Activated naive CD4-positive, alpha-beta T cell (primary cell): ENCODE measurements at places on chromosomes 3 and 15.

DNA sequence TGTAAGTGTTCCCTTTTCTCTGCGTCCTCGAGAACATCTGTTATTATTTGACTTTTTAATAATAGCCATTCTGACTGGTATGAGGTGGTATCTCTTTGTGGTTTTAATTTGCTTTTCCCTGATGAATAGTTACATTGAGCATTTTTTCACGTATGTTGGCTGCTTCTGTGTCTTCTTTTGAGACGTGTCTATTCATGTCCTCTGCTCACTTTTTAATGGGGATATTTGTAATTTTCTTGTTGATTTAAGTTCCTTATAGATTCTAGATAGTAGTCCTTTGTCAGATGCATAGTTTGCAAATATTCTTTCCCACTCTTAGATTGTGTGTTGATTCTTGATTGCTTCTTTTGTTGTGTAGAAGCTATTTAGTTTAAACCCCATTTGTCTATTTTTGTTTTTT, 179.2 kb downstream of the DOCK3 start:
- DNase-seq, result no peak

DNA sequence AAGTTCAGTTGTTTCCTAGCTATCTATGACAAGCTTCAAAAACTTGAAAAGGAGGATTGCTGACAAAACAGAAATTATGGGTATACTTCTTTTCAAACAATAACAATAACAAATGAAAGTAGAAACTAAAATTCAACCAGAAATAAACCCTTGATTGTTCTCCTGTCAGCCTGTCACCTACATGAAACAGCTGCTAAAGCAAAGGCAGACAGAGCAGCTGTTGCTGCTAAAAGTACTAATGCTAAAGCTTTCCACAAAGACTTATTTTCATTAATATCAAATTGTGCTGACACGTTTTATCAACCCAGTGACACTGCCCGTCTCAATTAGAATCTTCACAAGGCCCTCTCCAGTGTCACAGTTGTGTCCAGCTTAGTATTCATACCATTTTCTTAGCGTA, 533.2 kb upstream of the GBE1 start:
- no peak for DNase-seq

- no peak for DNase-seq
These were observed 2.0 kb downstream of the SLC22A14 start for GRCh38 chr3:38283810-38284755.

DNA sequence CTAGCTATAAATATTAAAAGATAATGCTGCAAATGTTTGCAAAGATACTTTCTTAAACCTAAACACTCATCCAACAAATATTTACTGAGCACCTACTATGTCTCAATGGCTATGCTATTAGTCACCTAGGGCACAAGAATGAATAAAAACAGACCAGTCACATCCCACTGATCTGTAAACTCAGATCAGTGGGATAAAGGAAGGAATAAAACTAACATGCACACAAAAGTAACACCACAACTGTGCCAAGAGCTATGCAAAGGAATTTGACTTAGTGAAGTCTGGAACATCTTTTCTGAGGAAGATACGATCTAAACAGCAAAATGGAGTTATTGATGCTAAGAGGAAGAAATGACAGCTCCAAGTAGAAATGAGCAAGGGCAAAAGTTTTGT, 56.6 kb downstream of the CBLB start:
- DNase-seq, result no peak

DNA sequence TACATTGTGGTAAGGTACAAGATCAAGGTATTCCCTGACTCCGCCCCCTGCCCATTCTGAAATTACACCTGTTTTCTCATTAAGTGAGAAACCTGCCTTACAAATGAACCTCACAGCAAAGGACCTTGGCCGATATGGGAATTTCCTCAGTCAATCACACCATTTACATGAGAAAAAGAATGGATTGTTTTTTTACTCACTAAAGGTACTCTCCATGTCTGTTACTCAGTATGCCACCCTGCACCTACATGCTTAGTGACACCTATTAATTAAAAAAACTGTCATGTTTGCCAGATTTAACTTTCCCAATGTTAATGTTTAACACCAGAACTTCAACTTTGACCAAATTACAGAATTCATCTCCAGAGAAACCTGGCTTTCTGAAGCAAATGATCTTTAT, 62.0 kb downstream of the ESYT3 start:
- DNase-seq, result no peak
